ENCODE measurements at places on chromosomes 1 and 21.

GRCh38 chr1:94044290-94044790 lies 76.6 kb downstream of the ABCA4 start:
- H3K27ac ChIP-seq = no peak overlapping the region
- DNase-seq = no peak
- no peaks in the 10 kb centered on the region for H3K4me1 ChIP-seq
- no peak overlapping the region for H3K4me3 ChIP-seq

DNA sequence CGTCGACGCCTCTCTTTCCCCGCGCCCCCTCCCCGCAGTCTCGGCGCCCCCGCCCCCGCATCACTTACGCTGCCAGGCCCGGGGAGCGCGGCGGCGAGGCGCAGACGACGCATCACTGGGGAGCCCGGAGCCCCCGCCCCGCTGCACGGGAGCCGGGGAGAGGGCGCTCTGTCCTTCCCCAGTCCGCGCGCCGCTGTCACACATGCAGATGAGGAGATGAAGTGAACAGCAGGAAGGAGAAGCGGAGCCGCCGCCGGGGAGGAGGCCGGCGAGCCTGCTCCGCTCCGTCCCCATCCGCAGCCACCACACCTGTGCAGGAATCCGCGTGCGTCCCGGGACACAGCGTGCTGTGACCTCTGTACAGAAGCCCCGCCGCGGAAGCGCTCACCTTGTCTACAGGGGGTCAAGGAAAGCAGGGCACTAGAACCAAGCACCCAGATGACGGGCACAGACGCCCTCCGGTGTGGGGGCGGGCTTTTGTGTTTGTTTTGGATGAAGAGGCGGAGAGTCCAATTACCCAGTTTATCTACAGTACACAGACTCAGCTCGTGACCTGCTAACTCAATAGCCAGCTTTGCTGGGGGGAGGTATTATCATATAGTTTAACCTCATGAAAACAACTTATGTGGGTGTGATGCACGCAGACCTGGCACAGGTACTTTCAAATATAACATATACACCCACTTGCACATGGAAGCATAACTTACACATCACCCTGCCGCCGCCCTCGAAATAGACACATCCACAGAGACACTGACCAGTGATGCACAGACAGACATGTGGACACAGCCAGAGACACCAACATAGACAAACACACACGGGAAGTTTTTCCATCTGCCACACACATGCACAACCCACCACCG lies 12.4 kb downstream of the KLHDC8A start:
- peaks cover 15% of the 10 kb centered on the region for H3K4me1 ChIP-seq
- peaks cover 27% of the 10 kb centered on the region for H3K27me3 ChIP-seq
- DNase-seq = peak; percentile 33
- H3K36me3 ChIP-seq = no peaks in the 10 kb centered on the region
- H3K27ac ChIP-seq = no peak overlapping the region

DNA sequence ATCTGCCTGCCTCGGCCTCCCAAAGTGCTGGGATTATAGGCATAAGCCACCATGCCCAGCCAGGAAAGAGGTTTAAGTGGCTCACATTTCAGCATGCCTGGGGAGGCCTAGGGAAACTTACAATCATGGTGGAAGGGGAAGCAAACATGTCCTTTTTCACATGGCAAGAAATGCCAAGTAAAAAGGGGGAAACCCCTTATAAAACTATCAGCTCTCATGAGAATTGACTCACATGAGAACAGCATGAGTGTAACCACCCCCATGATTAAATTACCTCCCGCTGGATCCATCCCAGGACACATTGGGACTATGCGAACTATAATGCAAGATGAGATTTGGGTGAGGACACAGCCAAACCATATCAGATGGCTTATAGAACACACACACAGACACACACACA lies 8.8 kb upstream of the KLHL12 start:
- no peak overlapping the region for H3K27ac ChIP-seq
- no peak for DNase-seq
- peaks cover 8% of the 10 kb centered on the region for H3K36me3 ChIP-seq
- no peak overlapping the region for H3K4me3 ChIP-seq

- no peaks in the 10 kb centered on the region for H3K36me3 ChIP-seq
- no peaks in the 10 kb centered on the region for H3K27me3 ChIP-seq
- peak; percentile 48 for DNase-seq
- peak overlapping the region; percentile 91 for H3K4me3 ChIP-seq
- peak overlapping the region; percentile 86 for H3K27ac ChIP-seq
These were observed 590 bp downstream of the FOXJ3 start for GRCh38 chr1:42334240-42335049.

- H3K36me3 ChIP-seq = no peaks in the 10 kb centered on the region
- peaks cover 16% of the 10 kb centered on the region for H3K27me3 ChIP-seq
- H3K4me3 ChIP-seq = no peak overlapping the region
- no peak overlapping the region for H3K27ac ChIP-seq
- no peaks in the 10 kb centered on the region for H3K4me1 ChIP-seq
These were observed 86.7 kb downstream of the S1PR1 start for GRCh38 chr1:101323535-101323934.

GRCh38 chr1:234938135-234938534 lies 190.5 kb downstream of the TOMM20 start:
- no peak overlapping the region for H3K4me3 ChIP-seq
- no peaks in the 10 kb centered on the region for H3K4me1 ChIP-seq
- H3K27me3 ChIP-seq = no peaks in the 10 kb centered on the region
- DNase-seq = no peak
- no peak overlapping the region for H3K27ac ChIP-seq

- peak; percentile 70 for DNase-seq
- H3K36me3 ChIP-seq = peaks cover 3% of the 10 kb centered on the region
- no peak overlapping the region for H3K27ac ChIP-seq
These were observed 38.9 kb downstream of the CCDC18 start for GRCh38 chr1:93219443-93219842.

- H3K4me3 ChIP-seq = no peak overlapping the region
- DNase-seq = no peak
- H3K27me3 ChIP-seq = no peaks in the 10 kb centered on the region
- H3K4me1 ChIP-seq = no peaks in the 10 kb centered on the region
These were observed 104.2 kb downstream of the ATP5PO start for GRCh38 chr21:33811167-33812010.

DNA sequence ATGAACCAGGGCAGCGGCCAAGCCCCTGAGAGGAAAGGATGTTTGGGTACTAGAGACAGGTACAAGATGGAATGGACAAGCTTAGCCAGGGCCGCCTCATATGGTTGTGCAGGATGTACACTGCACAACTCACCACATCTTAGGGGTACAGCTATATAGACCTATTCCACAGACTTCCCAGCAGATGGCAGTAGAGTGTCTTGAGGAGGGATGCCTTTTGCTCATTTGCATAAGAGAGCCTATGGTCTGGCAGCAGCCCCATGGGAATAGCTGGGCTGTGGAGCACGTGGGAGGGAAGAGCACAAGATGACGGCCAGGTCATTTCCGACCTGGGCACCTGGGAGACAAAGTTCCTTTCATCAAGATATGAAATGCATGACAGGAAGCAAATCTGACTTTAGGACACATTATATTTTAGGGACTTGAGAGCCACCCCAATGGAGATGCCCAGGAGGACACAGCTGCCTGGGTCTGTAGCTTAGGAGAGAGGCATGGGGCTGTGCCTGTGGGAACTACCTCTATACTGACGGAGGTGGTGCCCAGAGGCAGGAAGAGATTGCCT lies 215.5 kb downstream of the KCNJ6 start:
- no peaks in the 10 kb centered on the region for H3K4me1 ChIP-seq
- H3K27me3 ChIP-seq = peaks cover 3% of the 10 kb centered on the region
- no peak overlapping the region for H3K27ac ChIP-seq
- no peaks in the 10 kb centered on the region for H3K36me3 ChIP-seq
- DNase-seq = no peak

DNA sequence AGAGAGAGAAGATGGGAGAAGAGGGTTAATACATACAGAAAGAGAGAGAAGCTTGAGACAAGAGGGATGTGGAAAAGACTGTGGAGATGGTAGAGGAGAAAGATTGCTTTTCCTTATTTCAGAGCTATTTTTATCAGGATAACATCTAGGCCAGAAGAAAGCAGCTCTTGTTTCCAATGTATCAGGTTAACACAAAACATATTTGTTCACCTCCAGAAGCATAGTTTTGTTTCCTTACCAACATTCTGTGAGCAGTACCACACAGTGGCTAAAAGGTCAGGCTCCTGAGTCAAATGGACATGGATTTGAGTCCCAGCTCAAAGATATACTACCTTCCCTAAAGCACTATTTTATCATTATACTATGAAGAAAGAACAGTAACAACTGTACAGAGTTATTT lies 185.5 kb downstream of the DUSP10 start:
- H3K36me3 ChIP-seq = no peaks in the 10 kb centered on the region
- peaks cover 3% of the 10 kb centered on the region for H3K27me3 ChIP-seq
- H3K4me3 ChIP-seq = no peak overlapping the region
- no peaks in the 10 kb centered on the region for H3K4me1 ChIP-seq

DNA sequence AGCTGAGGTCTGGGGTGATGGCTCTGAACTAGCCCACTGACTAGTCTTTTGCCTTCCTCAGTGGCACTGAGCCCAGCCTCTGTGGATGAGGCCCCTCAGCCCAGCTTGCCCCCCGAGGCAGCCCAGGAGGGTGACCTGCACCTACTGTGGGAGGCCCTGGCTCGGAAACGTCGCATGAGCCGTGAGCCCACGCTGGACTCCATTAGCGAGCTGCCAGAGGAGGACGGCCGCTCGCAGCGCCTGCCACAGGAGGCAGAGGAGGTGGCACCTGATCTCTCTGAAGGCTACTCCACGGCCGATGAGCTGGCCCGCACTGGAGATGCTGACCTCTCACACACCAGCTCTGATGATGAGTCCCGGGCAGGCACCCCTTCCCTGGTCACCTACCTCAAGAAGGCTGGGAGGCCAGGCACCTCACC lies 87.8 kb downstream of the TRIM11 start:
- H3K4me1 ChIP-seq = no peaks in the 10 kb centered on the region
- peaks cover 26% of the 10 kb centered on the region for H3K36me3 ChIP-seq
- H3K27ac ChIP-seq = no peak overlapping the region
- DNase-seq = no peak
- no peaks in the 10 kb centered on the region for H3K27me3 ChIP-seq

DNA sequence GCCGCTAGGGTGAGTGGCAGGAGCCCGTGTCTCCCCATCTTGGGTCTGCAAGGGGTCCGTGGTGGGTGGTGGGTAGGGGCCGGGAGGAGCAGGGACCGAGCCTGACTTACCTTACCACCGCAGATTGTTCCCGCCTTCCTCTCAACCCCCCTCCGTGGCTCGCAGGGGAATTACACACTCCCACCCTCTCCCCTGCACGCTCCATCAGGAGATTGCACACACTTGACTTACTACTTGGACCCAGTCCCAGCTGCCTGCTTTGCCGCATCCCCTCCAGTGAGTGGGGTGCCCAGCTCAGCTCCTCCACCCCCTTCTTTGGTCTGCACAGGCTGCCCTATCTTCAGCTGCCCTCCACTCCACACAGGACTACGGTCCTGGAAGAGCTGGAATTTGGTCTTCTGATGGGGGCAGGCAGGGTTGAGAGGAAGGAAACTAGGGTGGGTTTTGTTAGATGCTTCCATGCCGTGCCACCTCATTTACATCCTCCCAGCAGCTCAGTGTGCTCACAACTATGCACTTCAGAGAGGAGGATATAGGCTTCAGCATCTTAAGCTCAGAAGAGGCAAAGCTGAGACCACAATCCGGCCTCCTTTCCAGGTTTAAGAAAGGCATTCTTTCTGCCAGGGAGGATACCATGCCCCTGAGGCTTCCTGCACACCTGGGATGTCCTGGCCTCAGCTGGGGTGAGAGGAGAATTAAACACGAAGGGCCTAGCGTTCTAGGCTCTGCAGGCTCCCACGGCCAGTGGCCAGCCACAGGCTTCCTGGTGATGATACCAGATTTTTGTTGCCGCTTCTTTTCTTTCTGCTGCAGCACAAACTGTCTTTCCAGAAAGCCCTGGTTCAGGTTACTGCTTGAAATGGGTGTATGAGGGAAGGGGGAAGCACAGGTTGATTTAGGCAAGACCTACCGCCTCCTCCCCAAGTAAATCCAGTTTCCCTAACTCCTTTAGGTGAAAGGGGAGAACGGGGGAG lies 2.3 kb downstream of the KCNC4 start:
- H3K27me3 ChIP-seq = no peaks in the 10 kb centered on the region
- no peaks in the 10 kb centered on the region for H3K36me3 ChIP-seq
- peaks cover 36% of the 10 kb centered on the region for H3K4me1 ChIP-seq
- H3K27ac ChIP-seq = no peak overlapping the region
- DNase-seq = no peak

- no peak overlapping the region for H3K27ac ChIP-seq
- no peak overlapping the region for H3K4me3 ChIP-seq
- H3K4me1 ChIP-seq = no peaks in the 10 kb centered on the region
- no peaks in the 10 kb centered on the region for H3K36me3 ChIP-seq
These were observed 4.0 kb downstream of the CHI3L1 start for GRCh38 chr1:203182387-203182953.

DNA sequence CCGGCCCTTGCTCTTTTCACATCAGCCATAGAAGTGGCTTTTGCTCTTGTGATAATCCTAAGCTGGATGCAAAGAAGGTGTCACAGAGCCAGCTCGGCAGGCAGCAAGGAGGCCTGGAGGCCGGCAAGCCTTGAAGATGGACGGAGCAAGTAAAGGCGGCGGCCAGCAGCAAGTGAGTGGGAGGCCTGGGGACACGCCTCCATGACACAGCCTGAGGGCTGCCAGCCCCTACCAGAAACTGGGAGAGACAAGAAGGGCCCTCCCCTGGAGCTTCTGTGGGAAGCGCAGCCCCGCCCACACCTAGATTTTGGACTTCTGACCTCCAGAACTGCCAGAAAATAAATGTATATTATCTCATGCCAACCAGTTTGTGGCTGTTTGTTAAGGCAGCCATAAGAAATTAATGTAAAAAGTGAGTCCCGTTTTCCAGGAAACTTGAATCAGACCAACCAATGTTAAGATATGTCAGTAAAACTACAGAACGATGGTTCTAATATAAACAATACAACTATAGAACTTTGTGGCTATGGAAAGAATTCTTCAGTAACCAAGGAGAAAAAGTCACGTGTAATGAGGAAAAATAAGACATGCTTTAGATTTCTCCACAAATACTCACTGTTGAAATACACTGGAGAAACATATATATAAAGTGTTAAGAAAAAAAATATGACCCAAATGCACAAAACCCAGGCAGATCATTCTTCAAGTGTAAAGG lies 49.9 kb downstream of the BACE2 start:
- no peak for DNase-seq
- H3K27me3 ChIP-seq = no peaks in the 10 kb centered on the region

GRCh38 chr1:156961709-156962108 lies 41.3 kb downstream of the LRRC71 start:
- H3K36me3 ChIP-seq = peaks cover 29% of the 10 kb centered on the region
- H3K4me3 ChIP-seq = peak overlapping the region; percentile 39
- peaks cover 32% of the 10 kb centered on the region for H3K4me1 ChIP-seq
- no peak overlapping the region for H3K27ac ChIP-seq

- DNase-seq = no peak
- H3K4me1 ChIP-seq = peaks cover 100% of the 10 kb centered on the region
- no peaks in the 10 kb centered on the region for H3K27me3 ChIP-seq
These were observed 8.4 kb downstream of the ZBTB7B start for GRCh38 chr1:155011004-155011416.

GRCh38 chr1:121558514-121558913 lies 373.7 kb downstream of the SRGAP2C start:
- DNase-seq = no peak
- H3K27ac ChIP-seq = no peak overlapping the region
- H3K27me3 ChIP-seq = no peaks in the 10 kb centered on the region
- H3K4me3 ChIP-seq = no peak overlapping the region
- H3K4me1 ChIP-seq = no peaks in the 10 kb centered on the region

- H3K4me3 ChIP-seq = no peak overlapping the region
- H3K36me3 ChIP-seq = no peaks in the 10 kb centered on the region
- H3K27me3 ChIP-seq = no peaks in the 10 kb centered on the region
- H3K27ac ChIP-seq = no peak overlapping the region
- no peaks in the 10 kb centered on the region for H3K4me1 ChIP-seq
These were observed 71.8 kb upstream of the MACF1 start for GRCh38 chr1:39132505-39133339.
